ENCODE measurements at places on chromosomes 3 and 15.

DNA sequence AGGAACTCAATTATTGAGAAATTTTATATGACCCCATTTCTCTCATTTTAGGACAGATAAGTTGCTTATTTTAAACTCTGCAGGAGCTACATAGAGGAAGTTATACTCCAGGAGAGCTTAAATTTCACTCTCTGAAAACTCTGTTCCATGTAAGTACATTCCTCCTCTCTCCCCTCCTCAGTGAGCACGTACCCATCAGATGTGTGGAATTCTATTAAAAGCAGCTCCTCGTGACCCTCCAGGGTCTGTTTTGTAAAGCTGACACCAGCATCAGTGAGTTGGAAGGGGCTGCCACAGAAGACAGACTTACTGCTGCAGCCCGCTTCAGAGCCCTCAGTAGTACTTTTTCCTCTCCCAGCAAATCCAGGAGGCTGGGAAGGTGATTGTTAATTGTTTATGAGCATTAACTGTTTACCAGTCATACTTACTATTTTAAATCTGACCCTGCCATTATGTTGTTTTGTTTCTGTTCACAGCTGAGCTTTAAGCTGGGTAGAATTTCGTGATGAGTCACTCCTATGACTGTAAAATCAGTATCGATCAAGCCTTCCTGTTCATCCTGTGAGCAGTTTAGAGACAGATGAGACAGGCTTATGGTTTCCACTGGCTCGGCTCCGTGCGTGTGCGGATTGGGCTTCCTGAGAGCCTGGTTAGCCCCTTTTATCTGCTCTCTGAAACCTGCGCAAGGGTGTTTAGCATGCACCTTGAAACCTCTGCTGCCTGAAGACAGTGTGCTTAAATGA is 20.4 kb downstream of the IGF1R start:
- no peak for DNase-seq

GRCh38 chr3:16467393-16467792 is 46.1 kb downstream of the RFTN1 start:
- DNase-seq, result no peak

- no peak for DNase-seq
Measured at GRCh38 chr15:66654739-66655375, 47.2 kb upstream of the SMAD6 start.

GRCh38 chr15:95291898-95292472 is 1038.5 kb upstream of the NR2F2 start:
- DNase-seq, result peak; percentile 29
